AG04449 (cell line): ENCODE measurements at places on chromosomes 1 and 21.

DNA sequence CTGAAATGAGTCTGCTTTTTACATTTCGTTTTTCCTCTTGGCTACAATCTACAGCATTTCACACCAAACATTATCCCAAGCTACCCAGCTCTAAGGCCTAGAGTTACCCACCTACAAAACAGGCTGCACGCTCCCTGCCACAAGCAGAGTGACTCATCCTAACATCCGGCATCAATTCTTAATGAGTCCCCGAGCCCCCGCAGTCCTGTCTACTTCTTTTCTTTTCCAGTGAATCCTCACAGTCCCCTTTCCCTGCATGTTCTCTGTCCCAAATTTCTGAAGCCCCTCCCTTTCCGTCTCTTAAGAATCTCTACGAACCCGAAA is 650 bp downstream of the PCNX2 start:
- DNase-seq = no peak

DNA sequence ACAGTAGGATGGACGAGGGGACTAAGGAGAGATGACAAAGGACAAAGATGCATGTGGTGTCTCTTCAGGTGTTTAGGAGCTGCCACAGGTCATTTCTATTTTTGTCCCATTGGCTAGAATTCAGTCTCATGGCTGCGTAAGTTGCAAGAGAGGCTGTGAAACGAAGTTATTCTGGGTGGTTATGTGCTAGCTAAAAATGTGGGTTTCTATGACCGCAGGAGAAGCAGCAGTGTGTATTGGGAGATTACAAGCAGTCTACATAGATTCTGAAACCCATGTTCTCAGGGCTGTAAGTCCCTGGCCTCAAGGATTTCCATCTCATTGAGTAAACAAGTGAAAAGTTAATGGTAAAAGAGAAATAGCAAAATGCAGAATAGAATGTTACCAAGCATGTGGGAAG is 110.7 kb downstream of the SPATA46 start:
- no peak for DNase-seq

GRCh38 chr1:88701275-88701674 is 17.2 kb downstream of the PKN2 start:
- no peak for DNase-seq

DNA sequence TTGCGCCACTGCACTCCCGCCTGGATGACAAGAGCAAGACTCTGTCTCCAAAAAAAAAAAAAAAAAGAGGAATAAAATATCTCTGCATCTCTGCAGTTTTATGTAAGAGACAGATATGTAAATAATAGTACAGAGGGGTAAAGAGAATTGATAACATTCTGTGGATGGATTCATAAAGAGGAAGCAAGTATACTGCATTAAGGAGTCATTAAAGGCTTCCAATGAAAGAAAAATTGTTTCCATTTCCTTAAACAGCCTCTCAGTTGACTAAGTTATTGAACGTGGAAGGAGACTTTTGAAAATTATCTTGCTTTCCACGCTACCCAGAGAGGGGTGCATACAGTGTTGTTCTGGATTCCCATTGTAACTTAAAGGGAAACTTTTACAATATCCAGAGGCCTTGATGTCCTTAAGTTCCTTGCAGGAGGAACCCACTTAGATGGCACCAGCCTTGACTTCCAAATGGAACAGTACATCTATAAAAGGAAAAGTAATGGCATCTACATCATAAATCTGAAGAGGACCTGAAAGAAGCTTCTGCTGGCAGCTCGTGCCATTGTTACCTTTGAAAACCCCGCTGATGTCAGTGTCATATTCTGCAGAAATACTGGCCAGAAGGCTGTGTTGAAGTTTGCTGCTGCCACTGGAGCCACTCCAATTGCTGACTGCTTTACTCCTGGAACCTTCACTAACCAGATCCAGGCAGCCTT is 13.8 kb downstream of the CEP350 start:
- no peak for DNase-seq

GRCh38 chr1:184385865-184386311 is 941 bp upstream of the C1orf21 start:
- no peak for DNase-seq

DNA sequence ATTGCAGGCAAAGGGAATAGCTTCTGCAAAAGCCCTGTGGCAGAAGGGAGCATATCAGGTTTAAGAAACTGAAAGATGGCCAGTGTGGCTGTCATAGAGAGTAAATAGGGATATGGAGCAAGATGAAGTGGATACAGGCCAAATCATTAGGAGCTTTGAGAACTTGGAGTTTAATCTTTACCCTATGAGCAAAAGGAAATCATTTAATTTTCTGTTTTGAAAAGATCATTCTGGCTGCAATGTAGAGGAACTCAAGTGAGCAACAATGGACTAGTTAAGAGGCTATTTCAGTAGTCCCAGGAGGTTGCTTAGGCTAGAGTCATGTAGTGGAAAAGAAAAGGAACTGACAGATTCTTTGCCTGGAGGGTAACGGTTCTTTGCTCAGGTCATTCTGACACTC is 47.2 kb downstream of the RAP1A start:
- DNase-seq = no peak

- no peak for DNase-seq
Observed at GRCh38 chr1:29488794-29489311, 252.5 kb downstream of the PTPRU start.

- DNase-seq = no peak
Observed at GRCh38 chr1:235763962-235764361, 102.7 kb downstream of the LYST start.

DNA sequence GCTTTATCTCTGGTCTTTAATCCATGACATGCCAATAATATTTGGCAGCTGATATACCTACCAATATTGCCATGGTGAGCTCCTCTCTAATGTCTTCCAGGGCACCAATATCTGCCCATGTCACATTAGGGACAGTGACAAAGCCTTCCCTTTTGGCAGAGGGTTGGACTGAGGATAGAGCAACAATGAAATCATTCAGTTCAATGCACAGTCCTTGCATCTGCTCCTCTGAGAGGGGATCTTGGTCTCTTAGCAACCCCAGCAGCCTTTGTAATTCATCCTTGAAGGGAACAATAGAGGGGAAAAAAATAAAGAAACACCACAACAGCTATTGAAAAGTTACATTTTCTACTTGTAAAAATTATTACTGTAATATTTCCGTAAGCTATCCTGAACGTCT is 42.3 kb downstream of the NVL start:
- no peak for DNase-seq

GRCh38 chr21:23955135-23955843 is 1652.0 kb downstream of the MRPL39 start:
- no peak for DNase-seq

DNA sequence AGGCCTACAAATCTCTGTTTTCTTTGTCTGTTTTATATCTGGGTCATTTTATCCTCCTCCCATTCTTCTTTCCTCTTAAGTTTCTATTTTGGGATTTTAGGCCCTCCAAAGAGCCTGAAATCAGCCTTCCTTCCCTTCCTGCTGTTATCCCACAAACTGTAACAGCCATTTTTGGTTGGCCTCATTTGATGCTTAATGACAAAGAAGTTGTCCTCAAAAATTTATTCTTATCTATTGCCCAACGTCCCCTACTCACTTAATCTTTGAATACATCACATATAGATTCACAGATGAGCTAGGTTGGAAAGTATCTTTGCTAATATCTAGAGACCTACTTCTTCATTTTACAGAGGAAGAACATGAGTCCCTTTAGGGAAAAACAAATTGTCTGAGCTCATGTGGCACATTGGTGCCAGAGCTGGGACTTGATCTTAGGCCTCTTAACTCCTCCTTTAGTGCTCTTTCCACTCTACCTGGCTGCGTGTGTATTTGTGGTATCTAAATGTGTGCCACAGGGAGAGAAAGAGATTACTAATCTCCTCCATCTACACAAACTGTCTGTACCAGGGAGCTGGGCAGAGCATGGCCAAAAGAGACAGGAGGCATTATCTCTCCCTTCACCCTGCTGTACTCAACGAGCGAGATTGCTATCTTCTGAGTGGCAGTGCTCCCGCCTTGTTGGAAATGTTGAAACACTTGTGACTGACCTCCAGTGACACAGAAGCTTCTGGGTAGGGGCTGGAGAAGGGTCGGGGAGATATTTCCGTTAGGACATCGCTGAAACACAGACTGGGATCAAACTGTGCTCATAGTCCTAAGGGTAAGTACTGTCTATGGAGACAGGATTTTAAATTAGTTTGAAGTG is 30.1 kb downstream of the RHEX start:
- no peak for DNase-seq

DNA sequence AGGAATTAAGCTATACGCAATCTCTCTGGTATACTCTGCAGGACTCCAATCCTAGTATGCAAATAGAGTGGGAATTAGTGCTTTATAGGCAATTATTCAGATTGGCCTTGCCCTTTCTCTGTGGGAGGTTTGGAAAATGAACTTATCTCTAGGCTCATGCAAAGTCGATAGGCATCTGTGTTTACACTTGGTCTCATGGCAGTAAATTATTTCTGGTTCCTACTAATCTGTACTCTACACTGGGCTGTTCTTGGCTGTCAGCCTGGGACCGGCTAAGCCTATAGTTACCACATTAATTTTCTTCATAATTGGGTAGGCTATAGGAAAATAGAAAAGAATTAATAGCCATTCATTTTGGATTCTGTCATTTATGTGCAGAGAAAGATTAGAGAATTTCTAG is 544.6 kb downstream of the AMY1C start:
- no peak for DNase-seq

DNA sequence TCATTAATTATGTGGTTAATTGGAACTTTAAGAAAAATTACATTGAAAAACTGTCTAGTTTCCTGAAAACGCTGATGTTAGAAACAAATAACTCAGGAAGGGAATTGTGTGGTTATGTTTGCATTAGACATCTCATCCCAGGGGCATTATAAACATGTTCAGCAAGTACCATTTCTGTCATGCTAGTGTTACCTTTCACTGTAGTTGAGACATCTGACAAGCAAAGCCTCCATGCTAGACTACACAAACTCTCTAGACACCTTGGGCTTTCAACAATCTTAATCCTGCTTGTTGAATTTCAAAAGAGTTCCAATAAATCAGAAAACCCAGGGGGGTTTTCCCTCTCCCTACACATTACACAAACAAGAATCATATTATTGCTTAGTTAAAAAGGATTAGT is 536.8 kb downstream of the KCNT2 start:
- DNase-seq = no peak

DNA sequence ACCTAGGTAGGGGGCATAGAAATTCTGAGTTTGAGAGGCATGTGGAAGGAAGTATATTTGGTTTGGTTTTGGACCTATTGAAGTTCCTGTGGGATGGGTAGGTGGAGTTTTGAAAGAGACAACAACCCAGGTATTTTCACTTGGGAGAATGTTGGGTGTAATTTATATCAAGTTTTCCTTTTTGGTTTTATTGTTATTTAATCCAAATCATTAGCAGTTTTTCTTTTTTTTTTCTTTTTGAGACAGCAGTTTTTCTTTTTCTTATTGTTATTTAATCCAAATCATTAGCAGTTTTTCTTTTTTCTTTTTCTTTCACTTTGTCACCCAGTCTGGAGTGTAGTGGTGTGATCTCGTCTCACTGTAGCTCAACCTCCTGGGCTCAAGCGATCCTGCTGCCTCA is 30.1 kb downstream of the RNF11 start:
- DNase-seq = no peak

- DNase-seq = no peak
Observed at GRCh38 chr1:30371179-30371788, 352.1 kb downstream of the MATN1 start.

DNA sequence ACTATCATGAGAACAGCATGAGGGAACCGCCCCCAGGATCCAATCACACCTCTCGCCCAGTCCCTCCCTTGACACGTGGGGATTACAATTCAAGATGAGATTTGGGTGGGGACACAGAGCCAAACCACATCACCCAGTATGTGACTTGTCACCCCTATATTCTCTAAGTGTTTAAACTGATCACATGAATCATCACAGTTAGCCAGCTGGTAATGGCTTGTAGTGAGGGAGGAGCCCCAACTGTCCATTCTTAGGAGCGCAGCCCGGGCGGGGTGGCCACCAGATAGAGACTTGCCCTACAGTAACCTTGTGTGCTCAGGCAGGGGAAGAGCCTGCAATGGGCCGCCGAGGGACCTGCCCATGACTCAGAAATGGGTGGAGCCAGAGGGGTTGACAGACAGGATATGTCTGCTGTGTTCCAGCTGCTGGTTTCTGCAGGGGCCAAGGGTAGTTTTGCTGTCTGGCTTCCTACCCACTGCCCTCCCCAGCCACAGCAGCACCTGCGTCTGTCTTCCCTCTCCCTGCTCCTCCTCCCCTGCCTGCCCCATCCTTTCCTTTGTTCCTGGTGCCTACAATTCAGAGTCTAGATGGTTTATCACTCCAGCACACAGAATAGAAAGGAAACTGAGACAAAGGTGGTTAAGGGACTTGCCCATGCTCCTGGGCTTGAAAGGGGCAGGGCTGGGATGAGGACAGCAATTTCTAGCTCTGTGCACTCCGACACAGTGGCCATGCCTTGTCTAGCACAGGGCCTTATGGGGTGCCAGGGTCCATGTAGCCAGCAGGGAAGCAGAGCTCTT is 9.2 kb downstream of the ABCG1 start:
- no peak for DNase-seq

DNA sequence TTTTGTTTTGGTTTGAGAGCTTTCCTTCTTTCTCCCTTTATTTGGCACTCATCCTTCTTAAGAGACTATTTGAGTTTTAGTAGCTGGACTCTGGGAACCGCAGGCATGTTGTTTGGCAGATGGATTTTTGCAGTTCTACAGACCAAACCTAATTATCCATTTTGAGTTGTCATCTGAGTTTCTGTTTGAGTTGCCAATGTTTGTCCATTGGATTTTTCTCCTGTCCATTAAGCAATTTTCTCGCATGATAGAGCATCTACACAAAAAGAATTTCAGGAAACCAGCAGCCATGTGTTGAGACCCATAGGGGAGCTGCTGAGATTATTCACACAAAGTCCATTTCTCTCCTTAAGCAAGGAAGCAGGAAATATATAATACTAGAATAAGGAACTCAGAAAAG is 17.2 kb upstream of the CXADR start:
- DNase-seq = no peak

DNA sequence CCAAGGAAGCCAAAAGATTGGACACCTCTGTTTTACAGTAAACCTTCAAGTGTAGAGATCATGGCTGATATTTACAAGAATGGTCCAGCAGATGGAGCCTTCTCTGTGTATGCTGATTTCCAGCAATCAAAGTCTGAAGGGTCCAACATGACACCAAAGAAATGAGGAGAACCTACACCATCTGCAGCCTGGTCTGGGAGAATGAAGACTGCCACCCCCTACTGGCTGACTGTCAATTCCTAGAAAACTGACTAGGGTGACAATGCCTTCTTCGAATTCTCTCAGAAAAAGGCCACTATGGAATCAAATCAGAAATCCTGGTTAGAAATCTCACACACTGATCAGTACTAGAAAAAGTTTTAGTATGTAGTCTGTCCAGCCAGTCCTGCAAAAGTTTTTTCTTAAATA is 83.3 kb downstream of the CDC42BPA start:
- DNase-seq = peak; percentile 5

GRCh38 chr1:181392133-181392532 is 91.2 kb upstream of the CACNA1E start:
- no peak for DNase-seq

- no peak for DNase-seq
Observed at GRCh38 chr1:96510911-96511310, 210.7 kb upstream of the PTBP2 start.

DNA sequence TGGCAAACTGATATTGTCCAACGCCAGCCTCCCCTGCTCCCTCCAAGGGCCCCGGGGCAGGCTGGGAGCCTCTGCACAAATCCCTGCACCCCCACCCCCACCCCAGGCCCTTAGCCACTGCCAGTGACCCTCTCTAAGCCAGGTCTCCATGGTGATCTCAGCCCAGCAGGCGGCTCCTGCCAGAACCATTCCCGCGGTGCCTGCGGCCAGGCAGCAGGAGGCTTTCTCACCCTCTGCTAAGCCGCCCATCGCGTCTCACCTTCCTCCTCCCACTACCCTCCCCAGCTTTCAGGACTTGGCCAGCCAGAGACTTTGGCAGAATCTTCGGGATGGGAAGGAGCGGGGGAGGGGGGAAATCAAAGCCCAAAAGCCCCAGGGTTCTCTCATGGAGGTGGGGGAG is 46.8 kb upstream of the WASF2 start:
- no peak for DNase-seq
